ENCODE measurements at places on chromosomes 4 and X. TPM values are rescaled to one million over a fixed set of nuclear protein-coding genes. Genes with fewer than 3 reads are reported as not detected.
A peak's percentile ranks its signal among the peaks of the same experiment; 100 is the strongest.

PABPC4L gene
- not detected for total RNA-seq

FRMD7 gene
- not detected for total RNA-seq

RTL3 gene
- total RNA-seq = not detected

ARX gene
- total RNA-seq = 0.22 TPM

PAGE2B gene
- not detected for total RNA-seq

APOO gene
- 34.5 TPM for total RNA-seq

TMEM156 gene
- 0.22 TPM for total RNA-seq

GAGE13 gene
- total RNA-seq = not detected

TMSB15B gene
- total RNA-seq = 0.39 TPM

LDOC1 gene
- not detected for total RNA-seq

DNA sequence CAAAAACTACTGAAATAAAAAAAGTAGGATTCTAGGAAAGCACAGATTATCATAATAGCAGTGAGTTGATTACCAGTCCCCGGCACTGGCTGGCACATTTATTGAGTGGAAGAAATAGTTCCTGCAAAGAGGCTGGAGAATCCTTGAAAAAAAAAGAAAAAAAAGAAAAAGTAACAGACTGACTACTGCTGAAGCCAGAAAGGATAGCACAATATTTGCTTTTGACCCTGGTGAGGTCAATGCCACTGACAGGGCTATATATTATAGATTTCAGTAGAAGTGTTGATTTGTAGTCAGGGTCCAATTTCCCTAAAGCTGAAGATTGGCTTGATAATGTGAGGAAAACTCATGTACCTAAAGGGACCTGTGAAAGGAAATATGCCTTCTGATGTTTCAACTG lies 64.7 kb downstream of the NDNF start:
- H3K36me3 ChIP-seq = no peaks in the 10 kb centered on the region
- H3K27me3 ChIP-seq = no peaks in the 10 kb centered on the region
- no peak for DNase-seq
- no peak overlapping the region for H3K27ac ChIP-seq
- no peaks in the 10 kb centered on the region for H3K4me1 ChIP-seq

GRCh38 chr4:118921786-118922185 lies 33.1 kb downstream of the SYNPO2 start:
- DNase-seq = no peak
- peaks cover 4% of the 10 kb centered on the region for H3K4me1 ChIP-seq
- H3K27me3 ChIP-seq = no peaks in the 10 kb centered on the region

- H3K4me1 ChIP-seq = no peaks in the 10 kb centered on the region
- H3K27ac ChIP-seq = no peak overlapping the region
- no peaks in the 10 kb centered on the region for H3K27me3 ChIP-seq
- no peaks in the 10 kb centered on the region for H3K36me3 ChIP-seq
- H3K4me3 ChIP-seq = no peak overlapping the region
These were observed 16.8 kb downstream of the MID1 start for GRCh38 chrX:10603612-10604011.

- no peaks in the 10 kb centered on the region for H3K4me1 ChIP-seq
- no peaks in the 10 kb centered on the region for H3K27me3 ChIP-seq
- no peak overlapping the region for H3K4me3 ChIP-seq
- H3K36me3 ChIP-seq = no peaks in the 10 kb centered on the region
- DNase-seq = no peak
These were observed 34.7 kb upstream of the ENPP6 start for GRCh38 chr4:184252136-184253071.

- no peak overlapping the region for H3K27ac ChIP-seq
- no peaks in the 10 kb centered on the region for H3K27me3 ChIP-seq
- no peaks in the 10 kb centered on the region for H3K36me3 ChIP-seq
These were observed 24.8 kb downstream of the SLC2A9 start for GRCh38 chr4:9996319-9997110.

DNA sequence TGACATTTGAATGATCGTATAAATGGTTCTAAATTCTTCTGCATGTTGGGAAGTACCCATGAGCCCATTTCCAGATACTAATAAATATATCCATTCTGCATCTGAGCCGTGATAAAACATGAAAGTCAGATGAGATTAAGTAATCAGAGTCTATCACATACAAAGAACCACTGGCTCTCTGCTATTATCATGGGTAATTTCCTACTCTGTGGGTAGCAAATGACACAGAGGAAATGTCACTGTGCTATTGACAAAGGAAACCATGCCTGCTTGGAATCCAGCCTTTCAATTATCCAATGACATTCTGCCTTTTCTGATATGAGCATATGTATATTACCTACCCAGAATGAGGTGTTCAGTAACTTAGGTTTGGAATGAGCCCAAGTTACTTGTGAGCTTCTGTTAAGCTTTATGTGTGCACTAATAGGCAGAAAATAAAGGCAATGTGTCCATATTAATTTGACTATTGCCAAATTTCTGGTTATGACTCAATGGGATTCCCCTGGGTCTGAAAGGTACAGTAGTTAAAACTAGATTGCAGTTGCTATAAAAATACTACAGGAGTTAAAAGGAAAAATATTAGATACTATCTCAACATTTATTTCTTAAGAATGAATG lies 238.7 kb upstream of the KCNIP4 start:
- no peak overlapping the region for H3K4me3 ChIP-seq
- H3K27me3 ChIP-seq = no peaks in the 10 kb centered on the region
- no peak for DNase-seq
- no peak overlapping the region for H3K27ac ChIP-seq
- H3K4me1 ChIP-seq = no peaks in the 10 kb centered on the region

GRCh38 chrX:30620980-30621618 lies 32.1 kb upstream of the GK start:
- H3K27me3 ChIP-seq = no peaks in the 10 kb centered on the region
- no peak overlapping the region for H3K4me3 ChIP-seq
- H3K36me3 ChIP-seq = no peaks in the 10 kb centered on the region
- no peak overlapping the region for H3K27ac ChIP-seq
- H3K4me1 ChIP-seq = no peaks in the 10 kb centered on the region
- no peak for DNase-seq

- H3K36me3 ChIP-seq = no peaks in the 10 kb centered on the region
- H3K4me1 ChIP-seq = peaks cover 63% of the 10 kb centered on the region
- peak overlapping the region; percentile 49 for H3K27ac ChIP-seq
- DNase-seq = peak; percentile 69
- H3K4me3 ChIP-seq = peak overlapping the region; percentile 16
- H3K27me3 ChIP-seq = no peaks in the 10 kb centered on the region
These were observed 37.7 kb downstream of the NHS start for GRCh38 chrX:17412692-17413091.

- no peaks in the 10 kb centered on the region for H3K36me3 ChIP-seq
- no peak overlapping the region for H3K4me3 ChIP-seq
- DNase-seq = no peak
- H3K27me3 ChIP-seq = peaks cover 10% of the 10 kb centered on the region
These were observed 1.4 kb downstream of the DCHS2 start for GRCh38 chr4:154490234-154490582.

GRCh38 chr4:1409491-1410425 lies 3.5 kb upstream of the NKX1-1 start:
- no peaks in the 10 kb centered on the region for H3K4me1 ChIP-seq
- H3K27me3 ChIP-seq = no peaks in the 10 kb centered on the region
- H3K36me3 ChIP-seq = no peaks in the 10 kb centered on the region
- H3K27ac ChIP-seq = no peak overlapping the region
- no peak for DNase-seq
- no peak overlapping the region for H3K4me3 ChIP-seq

- no peak for DNase-seq
- no peaks in the 10 kb centered on the region for H3K36me3 ChIP-seq
- H3K4me3 ChIP-seq = no peak overlapping the region
These were observed 2.8 kb downstream of the SH3D19 start for GRCh38 chr4:151322570-151322969.

All from HCT116 (cell line).